Aorta (tissue), 5 donors: ENCODE measurements at places on chromosomes 5 and 9. TPM values are rescaled to one million over a fixed set of nuclear protein-coding genes. Genes with fewer than 3 reads are reported as not detected.

DNA sequence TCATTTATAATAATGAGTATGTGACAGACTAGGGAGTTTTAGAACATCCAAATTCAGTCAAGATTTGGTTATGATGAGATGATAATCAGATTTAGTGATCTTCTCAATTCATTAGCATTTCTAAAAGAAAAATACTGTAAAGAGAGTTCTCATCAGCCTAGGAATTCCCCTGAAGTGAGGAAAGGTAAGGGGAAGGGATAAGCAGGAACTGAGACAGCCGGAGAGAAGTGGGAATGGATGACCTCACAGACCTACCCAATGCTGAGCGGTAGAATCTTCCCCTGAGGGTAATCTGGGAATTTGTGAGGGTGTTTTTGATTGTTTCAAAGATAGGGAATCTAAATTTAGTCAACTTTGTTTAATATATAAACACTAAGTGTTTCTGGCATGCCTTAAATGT lies 16.7 kb upstream of the GPBP1 start:
- no peak for DNase-seq

SCGB3A2 gene
- not detected for total RNA-seq

- no peak for DNase-seq
These were observed 76.8 kb upstream of the PCSK1 start for GRCh38 chr5:96509721-96510350.

DMRTA1 gene
- 0.13 TPM for total RNA-seq

FAM151B gene
- total RNA-seq: 4.4 TPM

DNA sequence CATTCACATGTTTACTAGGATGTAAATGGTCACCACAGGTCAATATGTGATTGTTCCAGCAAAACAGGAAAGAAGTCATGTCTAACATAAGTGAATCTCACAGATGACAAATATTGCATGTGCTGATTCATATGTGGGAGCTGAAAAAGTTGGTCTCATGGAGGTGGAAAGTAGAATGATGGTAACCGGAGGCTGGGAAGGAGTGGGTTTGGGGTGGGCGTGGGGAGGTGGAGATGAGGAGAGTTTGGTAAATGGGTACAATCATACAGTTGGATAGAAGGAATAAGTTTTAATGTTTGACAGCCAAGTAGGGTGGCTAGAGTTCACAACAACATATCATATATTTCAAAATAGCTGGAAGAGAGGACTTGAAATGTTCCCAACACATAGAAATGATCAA lies 83.8 kb upstream of the RANBP3L start:
- DNase-seq: no peak

GRCh38 chr5:91224969-91225368 lies 158.1 kb downstream of the ARRDC3 start:
- DNase-seq: no peak

DNA sequence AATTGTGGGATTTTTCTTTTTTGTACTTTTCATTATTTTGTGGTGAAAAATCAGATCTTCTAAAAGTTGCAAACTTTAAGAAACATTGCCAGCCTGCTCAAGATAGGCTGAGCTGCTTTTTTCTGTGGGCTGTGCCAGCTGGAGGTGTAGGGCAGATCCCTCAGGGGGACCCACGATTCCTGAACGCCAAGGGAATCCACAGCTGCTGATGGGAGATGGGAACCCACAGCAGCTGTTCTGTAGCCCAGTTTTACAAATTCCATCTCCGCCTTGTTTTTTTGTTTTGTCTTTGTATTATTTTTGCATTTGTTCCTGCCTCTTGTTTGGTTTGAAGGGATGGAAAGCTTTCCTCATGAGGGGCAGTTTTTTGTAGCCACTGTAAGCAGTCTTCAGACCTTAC lies 91.0 kb downstream of the WWC1 start:
- no peak for DNase-seq

DNA sequence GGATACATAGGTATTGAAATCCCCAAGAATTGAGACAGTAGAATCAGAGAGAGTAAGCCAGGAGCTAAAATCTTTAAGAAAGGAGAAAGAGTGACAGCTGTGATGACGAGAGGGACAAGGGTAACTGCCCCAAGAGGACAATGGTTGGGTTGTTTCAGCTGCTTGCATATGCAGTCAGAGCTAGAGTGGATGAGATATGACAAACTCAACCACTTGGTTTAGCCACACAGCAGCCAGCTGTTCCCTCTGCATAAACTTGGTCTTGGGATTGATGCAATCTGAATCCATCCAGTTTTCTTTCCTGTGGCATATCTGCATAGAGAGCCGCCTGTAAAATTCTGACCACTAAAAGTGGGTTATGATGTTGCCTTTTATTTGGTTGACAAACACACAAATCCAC lies 100.7 kb downstream of the ZNF622 start:
- no peak for DNase-seq

SPINK6 gene
- total RNA-seq: not detected

DNA sequence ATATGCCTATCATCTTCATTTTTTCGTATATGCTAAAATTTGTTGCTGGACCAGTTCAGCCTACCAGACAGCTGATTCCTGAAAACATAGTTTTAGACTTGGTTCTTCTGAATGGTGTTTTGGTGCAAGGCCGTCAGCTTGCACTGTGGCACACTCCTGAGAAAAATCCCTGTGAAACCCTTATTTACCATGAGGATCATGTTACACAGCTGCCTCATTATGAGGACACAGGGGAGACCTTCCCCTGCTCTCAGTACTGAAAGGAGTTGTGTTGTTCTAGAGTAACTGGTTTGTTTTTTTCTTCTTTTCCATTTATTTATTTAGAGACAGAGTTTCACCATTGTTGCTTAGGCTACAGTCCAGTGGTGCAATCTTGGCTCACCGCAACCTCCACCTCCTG lies 37.6 kb downstream of the MAST4 start:
- DNase-seq: no peak

DNA sequence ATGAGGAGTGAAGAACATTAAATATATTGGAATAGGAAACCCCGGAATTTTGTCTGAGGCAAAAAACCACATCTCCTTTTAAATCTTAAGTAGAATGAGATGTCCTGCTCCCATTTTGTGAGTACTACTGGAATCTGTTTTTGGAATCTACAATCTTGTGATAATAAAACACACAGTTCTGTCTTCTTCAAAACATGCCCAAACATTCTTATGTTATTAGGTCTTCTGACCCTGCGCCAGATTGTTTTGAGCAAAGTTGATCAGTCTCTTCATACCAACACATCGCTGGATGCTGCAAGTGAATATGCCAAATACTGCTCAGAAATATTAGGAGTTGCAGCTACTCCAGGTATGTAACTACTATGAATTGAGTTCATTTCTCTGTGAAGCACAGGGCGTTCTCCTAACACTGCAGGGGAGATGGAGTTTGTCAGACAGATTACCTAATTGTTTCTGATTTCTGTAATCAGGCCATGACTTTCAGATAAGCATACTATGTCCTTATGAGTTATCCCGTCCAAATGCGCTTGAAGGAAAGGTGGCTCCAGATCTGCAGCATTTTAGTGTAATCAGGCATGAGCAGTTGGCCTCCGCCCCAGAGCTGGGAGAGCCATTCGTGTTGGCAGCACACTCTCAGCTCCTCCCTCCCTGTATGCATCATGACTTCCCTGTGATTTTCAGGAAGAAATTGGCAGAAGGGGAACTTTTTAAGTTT lies 88.0 kb downstream of the NLN start:
- DNase-seq: peak; percentile 86

DNA sequence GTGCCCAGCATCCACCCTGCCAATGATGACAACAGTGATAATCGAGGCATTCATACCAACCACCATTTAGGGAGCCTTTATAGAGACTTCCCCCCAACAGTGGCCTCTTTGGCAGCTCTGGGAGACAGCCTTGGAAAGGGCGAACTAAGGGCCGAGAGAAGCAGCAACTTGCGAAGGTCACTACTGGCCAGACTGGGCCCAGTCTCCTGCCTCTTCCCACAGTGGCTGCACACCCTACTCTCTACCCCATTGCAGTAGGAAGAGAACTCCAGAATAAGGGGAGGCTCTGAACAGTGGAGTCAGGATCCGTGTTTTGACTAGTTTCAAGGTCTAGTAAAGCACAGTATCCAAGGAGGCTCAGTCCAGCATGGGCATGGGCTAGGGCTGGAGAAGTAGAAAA lies 5.3 kb downstream of the LHX6 start:
- no peak for DNase-seq

CDH6 gene
- total RNA-seq: 10.7 TPM

GRCh38 chr5:144522698-144523097 lies 352.0 kb downstream of the KCTD16 start:
- no peak for DNase-seq

DNA sequence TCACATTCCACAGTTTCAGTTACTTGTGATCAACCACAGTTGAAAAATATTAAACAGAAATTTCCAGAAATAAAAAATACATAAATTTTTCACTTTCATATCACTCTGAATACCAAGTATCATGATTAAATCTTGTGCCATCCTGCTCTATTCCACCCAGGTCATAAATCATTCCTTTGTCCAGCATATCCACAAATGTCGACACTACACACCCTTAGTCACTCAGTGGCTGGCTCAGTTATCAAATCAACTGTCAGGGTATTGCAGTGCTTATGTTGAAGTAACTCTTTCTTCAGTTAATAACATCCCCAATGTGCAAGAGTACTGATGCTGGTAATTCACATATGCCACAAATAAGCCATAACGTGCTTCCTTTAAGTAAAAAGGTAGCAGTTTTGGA lies 115.7 kb downstream of the FBXL17 start:
- DNase-seq: no peak

DNA sequence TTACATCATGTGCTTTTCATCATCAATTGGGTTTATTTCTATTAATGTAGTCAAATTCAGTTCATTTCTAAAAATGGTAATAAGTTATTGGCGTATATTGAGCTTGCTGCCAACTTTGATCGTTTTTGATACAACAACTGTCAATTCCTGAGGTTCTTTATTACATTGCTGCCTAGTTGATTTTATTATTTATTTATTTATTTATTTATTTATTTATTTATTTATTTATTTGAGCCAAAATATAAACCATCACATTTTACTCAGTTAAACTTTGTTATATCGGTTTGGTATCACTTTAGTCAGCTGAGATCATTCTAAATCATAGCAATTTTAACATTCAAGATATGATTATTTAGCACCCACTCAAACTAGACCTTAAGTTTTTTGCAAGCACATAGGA lies 100.0 kb downstream of the FBXO38 start:
- no peak for DNase-seq

LRRTM2 gene
- 0.24 TPM for total RNA-seq

GRCh38 chr5:128169401-128170017 lies 85.9 kb downstream of the SLC12A2 start:
- DNase-seq: no peak

DNA sequence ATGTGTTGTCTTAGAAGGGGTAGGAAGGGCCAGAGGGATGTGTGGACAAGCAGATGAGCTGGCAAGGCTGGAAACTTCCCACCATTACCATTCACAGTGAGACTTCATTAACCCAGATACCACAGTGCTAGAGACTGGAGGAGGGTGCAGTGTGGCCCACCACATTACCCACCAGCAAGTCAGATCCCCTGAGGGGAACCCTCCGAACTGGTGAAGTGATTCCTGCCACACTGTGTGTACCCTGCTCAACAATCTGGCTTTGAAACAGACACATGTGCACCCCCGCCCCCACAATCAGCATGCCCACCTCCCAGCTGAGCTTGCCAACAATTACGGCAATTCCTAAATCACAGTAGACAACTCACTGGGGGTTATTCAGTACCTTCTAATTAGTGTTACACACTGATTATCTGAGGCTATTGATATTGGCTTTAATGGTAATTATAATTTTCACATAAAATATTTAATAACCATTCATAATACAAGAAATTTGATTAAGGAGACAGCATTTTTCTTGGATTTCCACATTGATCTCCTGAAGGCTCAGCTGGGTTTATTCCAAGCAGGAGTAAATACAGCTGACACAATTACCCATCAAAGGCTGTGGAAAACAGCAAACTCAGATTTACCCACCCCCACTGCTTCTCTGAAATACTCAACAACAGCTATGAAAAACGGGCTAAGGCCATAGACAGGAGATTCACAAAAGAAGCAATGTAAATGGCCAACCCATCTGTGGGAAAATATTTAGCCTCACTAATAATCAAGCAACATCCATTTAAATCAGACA lies 169.3 kb upstream of the FSTL4 start:
- DNase-seq: no peak

PDCD1LG2 gene
- total RNA-seq: 5.4 TPM

CCDC192 gene
- not detected for total RNA-seq
